Posterior vena cava (tissue), 2 donors: ENCODE measurements at places on chromosomes 1 and 21. TPM values are rescaled to one million over a fixed set of nuclear protein-coding genes. Genes with fewer than 3 reads are reported as not detected.

- no peak for DNase-seq
Measured at GRCh38 chr21:42198929-42199867, 19.7 kb upstream of the ABCG1 start.

Gene OR10K2
- total RNA-seq = not detected

Gene NHLH2
- total RNA-seq = not detected

Gene PRR9
- not detected for total RNA-seq

- DNase-seq = no peak
Measured at GRCh38 chr1:220692436-220693228, 2.5 kb downstream of the C1orf115 start.
